NCI-H748 treated with DMSO at 0.1 percent for 48 hours (cell line): ENCODE measurements at places on chromosomes 5 and 9.

DNA sequence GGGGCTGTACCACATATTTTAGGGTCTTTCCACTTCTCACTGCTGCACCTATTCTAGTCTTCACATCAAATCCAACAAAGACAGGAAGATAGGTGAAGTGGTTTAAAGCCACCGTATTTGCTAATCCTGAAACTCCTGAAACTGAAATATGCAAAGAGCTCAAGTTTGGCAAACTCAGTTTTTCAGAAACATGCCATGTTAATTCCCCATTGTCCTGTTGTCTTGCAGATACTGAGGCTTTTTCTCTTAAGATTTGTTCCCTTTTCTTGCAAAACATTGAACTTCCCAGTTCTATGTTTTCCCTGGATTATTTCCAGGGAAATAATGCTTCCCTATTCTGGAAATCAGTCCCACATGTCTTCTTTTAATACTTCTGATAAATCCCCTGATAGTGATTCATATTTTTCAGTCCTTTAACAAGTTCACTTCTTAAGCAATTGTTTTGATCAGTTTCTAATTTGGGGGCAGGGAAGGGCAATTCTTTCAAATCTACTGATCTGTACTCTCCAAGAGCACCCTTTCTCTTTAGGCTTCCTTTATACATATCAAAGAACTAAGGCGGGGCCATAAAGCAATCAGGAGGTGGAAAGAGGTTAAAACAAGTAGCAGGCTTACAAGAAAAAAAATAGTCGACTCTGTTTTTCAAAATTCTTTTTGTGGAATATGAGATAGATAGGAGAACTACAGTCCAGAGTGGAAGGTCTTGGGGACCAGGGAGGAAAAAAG lies 648.5 kb downstream of the BNC2 start:
- no peak for DNase-seq

- DNase-seq = peak; percentile 81
Measured at GRCh38 chr9:84271531-84271900, 69.0 kb downstream of the SLC28A3 start.

DNA sequence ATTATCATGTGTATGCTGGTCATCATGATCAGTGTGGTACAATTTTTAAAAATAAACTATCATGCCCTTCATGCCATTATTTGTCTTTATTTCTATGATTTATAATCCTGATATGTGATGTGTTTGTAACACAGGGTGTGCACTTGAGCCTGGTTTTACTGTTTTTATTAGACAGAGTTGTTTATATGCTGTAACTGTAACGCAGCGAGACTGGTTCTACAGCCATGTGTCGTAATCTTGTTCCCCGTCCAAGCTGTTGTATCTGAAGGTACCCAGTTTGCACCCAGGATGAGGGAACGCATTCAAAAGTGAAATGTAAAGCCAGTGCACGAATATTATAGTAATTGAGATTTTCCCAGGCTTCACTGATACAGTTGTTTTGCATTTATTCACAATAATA lies 28.2 kb downstream of the SNX18 start:
- DNase-seq = no peak

GRCh38 chr5:125137535-125137934 lies 391.1 kb upstream of the ZNF608 start:
- no peak for DNase-seq

DNA sequence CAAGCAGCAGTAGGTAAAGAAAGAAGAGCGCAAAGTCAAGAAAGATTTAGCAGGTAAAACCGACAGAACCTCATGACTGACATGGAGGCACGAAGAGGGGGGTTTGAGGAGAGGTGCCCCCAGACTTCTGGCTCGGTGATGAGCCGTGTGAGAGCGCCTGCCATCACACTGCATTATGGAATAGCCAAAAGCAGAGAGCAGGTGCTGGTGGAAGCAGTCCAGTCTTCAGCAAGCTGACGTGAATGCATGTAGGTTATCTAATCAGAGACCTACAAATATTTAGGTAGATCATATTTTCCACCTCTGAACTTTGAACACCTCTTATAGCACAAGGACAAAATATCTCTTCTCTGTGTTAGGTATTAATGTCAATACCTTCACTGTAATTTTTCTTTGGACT lies 68.4 kb downstream of the RNF130 start:
- no peak for DNase-seq

DNA sequence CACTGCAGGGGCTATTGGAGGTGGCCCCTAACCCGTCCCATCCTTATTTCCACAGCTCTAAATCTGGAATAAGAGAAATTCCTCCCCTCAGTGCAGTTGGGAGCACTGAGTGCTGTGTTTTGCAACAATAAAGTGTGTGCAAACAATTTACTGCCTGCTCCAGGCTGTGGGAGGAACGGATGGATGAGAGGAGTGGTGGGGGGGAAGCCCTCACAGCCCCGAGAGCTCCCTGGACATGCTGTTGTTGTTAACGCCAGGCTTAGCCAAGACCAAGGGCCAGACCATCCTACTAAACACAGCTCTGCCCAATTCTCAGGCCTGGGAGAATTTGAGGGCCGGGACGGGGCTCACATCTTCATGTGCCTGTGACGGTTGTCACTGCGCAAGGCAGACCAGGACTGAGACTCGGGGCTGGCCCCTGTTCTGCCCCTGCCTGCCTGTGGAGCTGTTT lies 200.2 kb downstream of the DAB2IP start:
- no peak for DNase-seq

GRCh38 chr5:60590172-60590571 lies 109.8 kb downstream of the DEPDC1B start:
- DNase-seq = no peak

DNA sequence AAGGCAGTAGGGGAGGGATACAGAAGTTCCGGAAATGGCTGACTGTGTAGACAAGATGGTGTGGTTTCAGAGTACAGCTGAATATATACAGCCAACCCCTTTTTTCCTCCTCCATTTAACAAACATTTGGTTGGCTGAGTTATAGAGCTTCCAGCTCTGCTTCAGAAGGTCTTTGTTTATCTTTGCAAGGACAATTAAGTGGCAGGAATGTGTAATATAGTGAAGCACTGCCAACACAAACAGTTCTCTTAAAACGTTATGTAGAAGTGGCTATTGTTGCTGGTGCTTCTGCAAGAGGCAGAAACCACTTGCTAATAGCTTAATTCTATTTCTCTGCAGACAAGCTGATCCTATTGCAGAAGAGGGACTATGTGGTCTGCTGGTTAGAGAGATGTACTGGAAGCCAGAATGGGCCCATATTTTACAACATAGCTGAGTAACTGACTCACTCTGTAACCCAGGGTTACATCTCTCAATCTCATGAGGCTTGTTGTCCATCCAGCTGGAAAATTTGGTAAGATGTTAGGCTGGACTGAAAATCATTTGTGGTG lies 62.7 kb upstream of the OSMR start:
- DNase-seq = peak; percentile 94

- peak; percentile 40 for DNase-seq
Measured at GRCh38 chr5:151239237-151239861, 13.6 kb upstream of the GM2A start.

DNA sequence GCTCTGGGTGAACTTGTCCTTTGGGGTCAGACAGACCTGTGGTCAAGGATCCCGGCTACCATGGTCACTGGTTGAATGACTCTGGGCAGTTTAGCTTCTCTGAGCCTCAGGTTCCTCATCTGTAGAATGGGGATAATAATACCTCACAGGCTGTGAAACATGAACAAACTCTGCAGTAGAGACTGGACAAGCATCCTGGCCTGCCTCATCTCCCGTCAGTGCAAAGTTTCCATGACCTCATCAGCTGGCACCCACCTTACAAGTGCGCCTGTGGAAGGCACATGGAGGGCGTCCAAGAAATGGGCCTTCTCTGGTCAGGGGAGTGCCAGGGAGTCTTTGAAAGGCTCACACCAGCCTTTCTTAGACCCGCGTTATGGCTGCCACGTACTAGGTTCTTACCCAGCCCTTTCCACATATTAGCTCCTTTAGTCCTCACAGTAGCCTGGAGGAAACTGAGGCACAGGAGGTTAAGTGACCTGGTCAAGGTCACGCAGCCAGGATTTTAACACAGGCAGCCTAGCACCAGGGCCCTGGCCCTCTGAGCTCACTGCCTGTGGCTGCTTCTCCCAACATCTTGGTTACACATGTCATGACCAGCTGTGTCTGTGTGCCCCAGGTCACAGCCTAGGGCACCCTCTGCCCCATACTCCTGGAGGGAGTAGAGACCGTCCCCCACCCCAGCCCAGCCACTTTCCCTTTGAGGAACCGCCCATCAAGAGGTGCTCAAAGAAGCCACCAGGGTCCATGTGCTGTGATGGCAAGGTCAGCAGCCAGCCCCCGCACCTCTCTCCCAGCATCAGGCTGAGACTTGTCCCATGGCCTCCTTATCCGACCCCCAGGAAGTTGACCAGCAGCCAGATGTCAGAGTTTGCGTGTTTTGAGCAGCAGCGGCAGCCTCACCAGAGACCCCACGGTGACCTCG lies 39.4 kb upstream of the RPL26L1 start:
- no peak for DNase-seq

- no peak for DNase-seq
Measured at GRCh38 chr9:107025260-107026035, 162.5 kb downstream of the ZNF462 start.

DNA sequence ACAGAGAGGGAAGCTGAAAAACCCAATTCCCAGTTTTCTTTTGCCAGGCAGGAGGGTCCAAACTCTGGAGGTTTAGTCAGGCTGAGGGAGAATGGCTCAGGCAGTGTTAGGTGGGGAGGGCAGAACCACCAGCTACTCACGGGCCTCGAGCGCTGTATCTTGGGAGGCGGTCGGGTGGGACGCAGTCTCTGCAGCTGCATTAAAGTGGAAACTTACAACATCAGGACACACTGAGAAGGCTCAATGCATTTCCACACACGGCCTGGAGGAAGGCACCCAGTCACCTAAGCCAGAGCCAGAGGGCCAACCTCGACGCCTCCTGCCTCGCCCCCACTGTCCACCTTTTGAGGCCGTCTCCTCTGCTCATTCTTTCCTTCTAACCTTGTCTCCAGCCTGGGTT lies 55.6 kb downstream of the CRB2 start:
- no peak for DNase-seq

GRCh38 chr9:129934780-129935179 lies 99.5 kb downstream of the USP20 start:
- no peak for DNase-seq

DNA sequence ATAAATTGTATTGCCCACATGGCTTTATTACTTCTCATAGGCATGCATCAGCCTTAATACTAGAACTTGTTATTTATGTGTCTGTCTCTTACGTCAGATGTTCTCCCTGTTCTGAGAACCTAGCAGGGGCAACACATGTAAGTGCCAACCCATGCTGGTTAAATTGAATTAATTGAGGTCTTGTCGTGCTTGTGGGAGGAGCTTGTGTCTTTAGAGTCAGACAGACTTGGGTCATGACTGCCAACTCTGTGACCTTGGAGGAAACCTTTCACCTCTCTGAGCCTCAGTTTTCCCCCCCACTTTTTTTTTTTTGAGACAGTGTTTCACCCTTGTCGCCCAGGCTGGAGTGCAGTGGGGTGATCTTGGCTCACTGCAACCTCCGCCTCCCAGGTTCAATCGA lies 2.2 kb upstream of the MEGF9 start:
- DNase-seq = no peak

GRCh38 chr5:68178579-68178978 lies 37.0 kb upstream of the PIK3R1 start:
- DNase-seq = no peak

- no peak for DNase-seq
Measured at GRCh38 chr5:38267372-38267771, 9.0 kb downstream of the EGFLAM start.
